ENCODE measurements at places on chromosomes 3 and 15.

- DNase-seq: no peak
Observed at GRCh38 chr3:192834428-192834827, 83.2 kb downstream of the MB21D2 start.

- no peak for DNase-seq
Observed at GRCh38 chr3:85298032-85298431, 339.2 kb downstream of the CADM2 start.

DNA sequence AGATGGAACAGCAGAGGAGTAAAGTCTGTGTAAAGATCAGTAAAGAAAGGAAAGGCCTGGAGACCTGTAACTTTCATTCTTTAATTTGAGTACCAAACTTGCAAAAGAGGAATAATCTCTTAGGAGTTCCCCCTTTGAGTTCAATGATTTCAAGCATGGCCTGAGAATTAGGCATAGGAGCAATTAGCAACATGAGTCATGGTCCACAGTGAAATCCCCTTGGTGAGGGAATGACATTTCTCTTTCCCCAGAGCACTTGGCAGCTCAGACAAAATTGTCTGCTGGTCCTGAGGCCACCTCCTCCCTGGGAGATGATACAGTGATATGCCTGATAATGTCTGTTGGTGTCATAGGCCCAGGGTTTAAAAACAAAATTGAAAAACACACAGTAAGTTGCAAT is 81.4 kb upstream of the CRBN start:
- no peak for DNase-seq

DNA sequence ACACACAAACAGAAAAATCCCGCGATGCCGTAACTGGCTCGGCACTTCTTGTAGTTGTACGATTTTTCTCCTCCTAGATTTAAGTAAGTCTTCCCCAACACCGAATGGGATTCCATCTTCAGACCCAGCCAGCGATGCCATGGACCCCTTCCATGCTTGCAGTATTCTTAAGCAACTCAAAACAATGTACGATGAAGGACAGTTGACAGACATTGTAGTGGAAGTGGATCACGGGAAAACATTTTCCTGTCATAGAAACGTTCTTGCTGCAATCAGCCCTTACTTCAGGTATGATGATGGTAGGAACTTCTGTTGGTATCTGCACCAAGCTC is 763 bp downstream of the KBTBD8 start:
- DNase-seq: no peak

- DNase-seq: no peak
Observed at GRCh38 chr3:105518806-105519418, 152.2 kb downstream of the ALCAM start.

Data from pancreas (tissue), 10 donors.